NCI-H1092 (cell line): ENCODE measurements at places on chromosomes 1 and 21.

- DNase-seq, result no peak
Observed at GRCh38 chr1:183638649-183639387, 3.2 kb upstream of the ARPC5 start.

DNA sequence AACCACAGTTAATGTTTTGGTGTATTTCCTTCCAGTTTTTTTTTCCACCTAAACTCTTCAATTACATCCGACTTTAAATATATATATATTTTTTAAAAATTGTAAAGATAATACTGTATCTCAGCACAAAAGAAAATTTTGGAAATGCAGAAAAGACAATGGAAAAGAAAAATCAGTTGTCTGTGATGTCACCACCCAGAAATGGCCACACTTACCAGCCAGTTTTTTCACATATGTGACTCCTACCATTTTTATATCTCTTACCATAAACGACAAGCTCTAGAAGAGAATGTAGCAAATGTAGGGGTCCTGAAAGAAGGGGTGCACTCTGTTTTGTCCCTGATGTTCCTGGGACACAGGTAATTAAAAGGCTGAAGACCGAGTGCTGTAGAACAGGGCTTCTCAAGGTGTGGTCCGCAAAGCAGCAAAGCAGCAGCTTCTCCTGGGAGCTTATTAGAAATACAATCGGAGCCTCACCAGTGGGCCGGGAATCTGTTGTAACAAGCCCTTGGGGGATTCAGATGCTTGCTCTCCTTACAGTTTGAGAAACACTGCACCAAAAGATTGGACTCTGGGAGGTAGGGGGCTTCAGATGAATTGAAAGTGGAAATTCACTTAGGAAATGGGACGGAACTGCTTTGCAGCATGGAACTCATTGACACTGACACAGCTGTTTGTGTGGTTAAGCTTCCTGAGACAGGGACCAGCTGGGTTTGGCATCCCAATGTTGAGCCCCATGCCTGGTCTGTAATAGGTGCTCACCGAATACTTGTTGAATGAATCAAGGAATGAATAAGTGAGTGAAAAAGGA lies 44.1 kb downstream of the ALPL start:
- no peak for DNase-seq

GRCh38 chr1:121516234-121516967 lies 331.6 kb downstream of the SRGAP2C start:
- no peak for DNase-seq

GRCh38 chr1:67239738-67240137 lies 67.9 kb upstream of the IL12RB2 start:
- no peak for DNase-seq

DNA sequence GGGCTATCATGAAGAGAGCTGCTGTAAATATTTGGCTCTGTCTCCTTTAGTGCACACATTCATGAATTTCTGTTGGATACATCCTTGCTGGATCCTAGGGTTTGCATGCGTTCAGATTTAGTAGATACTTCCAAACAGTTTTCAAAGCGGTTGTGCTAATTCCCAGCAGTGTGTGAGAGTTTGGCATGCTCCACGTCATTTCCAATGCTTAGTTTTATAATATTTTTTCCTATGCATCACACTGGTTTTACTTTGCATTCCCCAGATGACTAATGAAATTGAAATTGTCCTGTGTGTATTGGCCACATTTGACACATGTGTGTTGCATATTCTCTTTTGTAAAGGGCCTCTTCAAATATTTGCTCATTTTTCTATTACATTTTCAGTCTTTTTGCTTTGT lies 18.5 kb upstream of the AADACL3 start:
- DNase-seq, result no peak

- DNase-seq, result no peak
Observed at GRCh38 chr1:236282425-236282716, 613 bp upstream of the ERO1B start.

DNA sequence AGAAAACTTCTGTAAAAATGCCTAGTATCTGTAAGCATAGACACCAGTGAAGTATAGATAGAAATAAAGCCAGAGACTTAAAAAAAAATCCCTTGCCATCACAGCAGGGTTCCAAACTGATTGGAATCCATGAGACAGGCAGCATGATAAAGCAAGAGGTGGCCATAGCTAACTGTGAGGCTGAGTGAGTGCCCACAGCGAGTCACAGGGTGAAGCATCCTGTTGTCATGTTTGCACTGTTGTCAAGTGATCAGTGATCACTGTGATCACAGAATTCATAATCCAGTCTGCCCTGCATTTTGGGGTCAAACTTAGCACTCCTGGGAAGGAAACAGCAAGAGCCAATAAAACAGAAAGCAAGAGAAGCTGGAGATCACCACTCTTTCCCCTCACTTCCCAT lies 33.3 kb downstream of the LRRC8B start:
- DNase-seq, result no peak

GRCh38 chr1:93839753-93840152 lies 39.3 kb downstream of the DNTTIP2 start:
- no peak for DNase-seq

GRCh38 chr1:90391126-90391525 lies 326.0 kb downstream of the BARHL2 start:
- no peak for DNase-seq

GRCh38 chr1:84732520-84732919 lies 42.3 kb upstream of the SSX2IP start:
- no peak for DNase-seq

DNA sequence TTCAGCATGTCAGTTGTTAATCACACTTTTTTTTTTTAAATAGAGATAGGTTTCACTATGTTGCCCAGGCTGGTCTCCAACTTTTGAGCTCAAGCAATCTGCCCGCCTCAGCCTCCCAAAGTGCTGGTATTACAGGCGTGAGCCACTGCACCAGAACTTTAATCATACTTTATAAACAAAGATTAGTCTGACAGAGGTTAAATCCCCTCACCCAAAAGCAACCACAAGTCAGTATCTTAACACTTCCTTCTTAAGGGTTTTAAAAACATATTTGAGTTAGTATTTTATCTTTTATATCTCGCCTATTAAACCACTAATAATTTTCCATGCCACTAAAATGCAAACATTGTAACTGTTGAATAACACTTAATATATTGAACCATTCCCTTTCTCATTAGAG lies 70.2 kb downstream of the COP1 start:
- DNase-seq, result no peak

- DNase-seq, result no peak
Observed at GRCh38 chr1:43786201-43786958, 79.0 kb downstream of the ST3GAL3 start.

DNA sequence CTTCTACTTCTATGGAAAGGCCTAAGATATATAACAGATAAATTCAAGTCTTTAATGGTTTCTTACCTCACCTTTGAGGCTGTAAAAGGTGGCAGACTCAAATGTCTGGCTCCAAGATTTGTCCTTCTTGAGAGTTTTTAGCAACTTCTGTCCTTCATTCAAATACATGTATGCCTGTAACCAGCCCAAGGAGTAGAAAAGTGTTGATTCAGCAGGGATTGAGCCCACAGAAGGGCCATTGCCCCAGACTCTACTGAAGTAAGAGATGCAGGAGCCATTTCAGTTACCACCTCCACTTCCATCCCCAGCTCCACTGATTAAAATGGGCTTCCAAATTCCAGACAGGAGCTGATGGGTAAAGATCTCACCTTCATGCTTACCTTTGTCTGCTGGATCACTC lies 80.0 kb downstream of the ADCY10 start:
- no peak for DNase-seq

DNA sequence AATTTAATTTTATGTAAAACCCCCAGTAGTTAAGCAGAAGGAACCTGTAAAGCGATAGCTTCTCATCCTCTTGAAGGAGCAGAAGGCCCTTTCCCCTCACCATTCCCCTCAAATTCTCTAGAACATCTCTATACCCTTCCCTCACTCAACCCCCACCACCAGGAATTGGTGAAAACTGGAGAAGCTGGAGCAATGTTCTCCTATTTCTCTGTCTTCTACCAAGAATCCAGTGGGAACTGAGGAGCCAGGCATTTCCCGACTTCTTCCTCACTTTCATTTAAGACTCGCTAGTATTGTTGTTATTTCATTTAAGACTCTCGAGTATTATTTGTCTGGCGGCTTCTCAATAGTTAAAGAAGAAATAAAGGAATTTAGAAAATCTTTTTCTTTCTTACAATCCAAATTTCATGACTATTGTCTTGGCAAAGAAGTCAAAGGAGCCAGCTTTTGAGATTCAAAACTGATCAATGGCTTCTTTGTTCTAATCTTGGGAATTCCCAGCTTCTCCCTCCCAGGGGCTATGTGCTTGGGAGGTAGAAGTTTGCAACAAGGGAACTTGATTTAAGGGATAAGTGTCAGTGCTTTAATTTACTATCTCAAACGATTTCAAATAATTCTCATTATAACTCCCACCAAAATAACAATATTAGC lies 253.3 kb upstream of the ADGRL2 start:
- DNase-seq, result no peak

DNA sequence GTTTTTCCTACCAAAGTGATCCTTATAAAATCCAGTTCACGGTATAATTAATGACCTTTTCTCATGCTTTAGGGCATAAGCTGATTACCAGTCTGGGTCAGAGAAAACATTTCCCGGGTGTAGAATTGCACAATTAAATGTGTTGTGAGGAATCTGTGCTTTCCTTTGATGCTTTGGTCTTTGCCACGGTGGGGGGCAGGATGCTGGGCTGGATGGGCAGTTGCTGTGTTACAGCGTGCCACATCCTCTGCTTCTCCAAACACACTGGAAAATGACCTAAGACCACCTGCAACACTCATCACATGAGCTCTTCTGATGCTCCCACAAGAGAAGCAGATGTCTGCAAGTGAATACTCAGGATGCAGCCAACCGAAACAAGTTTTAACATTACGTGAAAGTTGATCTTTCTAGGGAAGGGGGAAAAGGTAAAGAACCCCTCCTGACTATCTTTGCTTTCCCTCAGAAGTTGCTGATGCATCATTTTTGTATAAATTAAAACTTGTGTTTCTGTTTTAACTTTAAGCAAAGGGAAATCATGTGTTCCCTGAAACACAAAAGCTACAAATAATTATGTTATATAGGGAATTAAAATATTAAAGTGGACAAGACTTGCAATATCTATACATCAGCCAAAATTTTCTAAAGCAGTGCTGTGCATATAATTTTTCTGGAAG lies 515.3 kb upstream of the NR5A2 start:
- DNase-seq, result no peak

DNA sequence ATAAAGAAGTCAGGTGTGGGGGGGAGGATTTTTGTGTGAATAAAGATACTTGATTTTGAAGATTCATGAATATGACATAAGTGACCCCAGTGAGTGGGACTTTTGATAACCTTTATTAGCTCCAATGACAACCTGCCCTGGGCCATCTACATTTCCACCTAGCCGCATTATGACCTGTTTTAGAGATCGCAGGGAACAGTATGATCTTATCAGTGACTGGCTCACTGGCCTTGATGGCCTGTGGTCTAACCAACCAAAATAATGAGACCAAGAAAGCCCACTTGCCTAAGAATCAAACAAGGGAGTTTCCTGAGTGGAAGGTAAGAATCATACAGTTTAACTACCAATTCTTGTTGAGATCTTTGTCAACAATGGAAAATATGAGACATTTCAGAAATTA lies 1.8 kb downstream of the ELAPOR1 start:
- no peak for DNase-seq

DNA sequence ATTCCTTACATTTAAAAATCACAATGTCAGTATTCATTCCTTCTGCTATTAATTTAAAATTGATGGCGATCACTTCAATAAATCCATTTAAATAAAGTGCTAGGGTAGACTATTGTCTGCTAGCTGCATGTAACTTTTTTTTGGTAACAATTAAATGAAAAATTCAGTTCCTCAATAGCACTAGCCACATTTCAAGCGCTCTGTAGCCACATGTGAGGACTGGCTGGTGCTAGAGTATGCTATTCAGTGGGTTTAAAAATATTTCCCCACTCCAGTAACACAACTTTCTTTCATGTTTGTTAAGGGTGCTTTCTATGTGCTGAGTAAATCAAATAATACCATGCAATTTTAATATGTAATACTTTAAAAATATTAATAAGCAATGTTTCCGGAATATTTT lies 108.2 kb downstream of the LTN1 start:
- no peak for DNase-seq

DNA sequence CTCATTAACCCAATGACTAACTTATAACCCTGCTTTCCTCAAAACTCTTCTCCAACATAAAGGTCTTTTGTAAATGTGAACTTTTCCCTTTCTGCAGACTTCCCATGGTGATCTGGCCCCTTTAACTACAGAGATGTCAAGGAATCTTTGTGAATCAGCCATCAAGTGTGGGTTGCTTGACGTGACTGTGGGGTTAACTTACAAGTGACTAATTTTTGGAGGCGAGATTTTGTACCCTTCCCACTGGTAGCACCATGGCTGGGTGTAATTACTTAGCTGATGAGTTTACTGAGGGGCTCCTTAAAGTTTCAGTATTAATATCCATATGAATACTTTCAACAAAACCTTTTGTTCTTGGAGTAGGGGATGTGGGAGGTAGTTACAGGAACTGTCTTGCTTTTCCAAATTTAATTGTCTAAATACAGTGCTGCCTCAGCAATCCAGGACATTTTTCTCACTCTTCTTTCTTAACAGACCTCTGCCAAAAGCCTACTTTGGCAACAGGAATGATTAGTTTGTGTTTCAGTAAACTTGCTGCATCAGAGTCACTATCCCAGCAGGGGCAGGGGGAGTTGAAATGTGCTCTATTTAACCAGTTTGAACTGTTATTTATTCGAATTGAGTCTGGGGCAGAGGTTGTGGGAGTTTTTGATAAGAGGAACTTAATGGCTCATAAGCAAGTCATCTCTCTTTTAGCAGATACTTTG lies 217.3 kb upstream of the FGGY start:
- DNase-seq, result no peak

GRCh38 chr1:92822879-92823278 lies 9.0 kb upstream of the RPL5 start:
- DNase-seq, result no peak

DNA sequence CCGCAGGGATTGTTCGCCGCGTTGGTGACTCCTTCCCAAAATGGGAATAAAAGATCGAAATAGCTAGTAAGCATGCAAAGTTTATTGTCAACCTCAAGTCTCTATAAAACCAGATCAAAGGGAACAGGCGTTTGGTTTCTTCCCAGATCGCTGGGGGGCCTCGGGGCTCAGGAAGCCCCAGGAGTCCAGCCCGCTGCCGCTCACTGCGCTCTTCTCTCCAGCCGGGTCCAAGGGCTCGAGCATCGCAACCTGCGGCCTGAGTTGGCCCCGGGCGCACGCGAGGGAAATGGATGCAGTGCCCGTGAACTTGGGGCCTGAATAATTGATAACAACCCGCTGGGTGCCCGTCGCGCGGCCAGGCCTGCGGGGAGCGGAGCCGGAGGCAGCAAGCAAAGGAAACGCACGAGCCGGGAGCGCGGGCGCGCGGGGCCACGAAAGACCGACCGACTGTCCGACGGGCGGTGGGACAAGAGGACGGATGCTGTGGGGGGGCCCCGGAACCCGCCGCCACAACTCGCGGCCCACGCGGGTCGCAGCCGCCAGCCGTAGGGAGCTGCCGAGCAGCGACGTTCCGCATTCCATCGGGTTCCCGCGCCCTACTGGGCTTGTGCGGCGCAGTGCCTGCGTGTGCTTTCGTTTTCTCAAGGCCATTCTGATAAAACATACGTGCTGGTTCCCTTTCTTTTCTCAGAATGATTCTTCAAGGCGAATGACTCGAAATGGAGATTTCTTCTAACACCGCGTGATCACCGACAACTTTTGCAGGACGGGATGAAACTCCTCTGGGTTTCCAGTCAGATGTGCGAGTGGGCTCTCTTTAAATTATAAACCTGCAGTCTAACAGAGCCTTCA lies 14.0 kb upstream of the ALX3 start:
- no peak for DNase-seq
